ENCODE measurements at places on chromosomes 16 and 17.
A peak's percentile ranks its signal among the peaks of the same experiment; 100 is the strongest.

DNA sequence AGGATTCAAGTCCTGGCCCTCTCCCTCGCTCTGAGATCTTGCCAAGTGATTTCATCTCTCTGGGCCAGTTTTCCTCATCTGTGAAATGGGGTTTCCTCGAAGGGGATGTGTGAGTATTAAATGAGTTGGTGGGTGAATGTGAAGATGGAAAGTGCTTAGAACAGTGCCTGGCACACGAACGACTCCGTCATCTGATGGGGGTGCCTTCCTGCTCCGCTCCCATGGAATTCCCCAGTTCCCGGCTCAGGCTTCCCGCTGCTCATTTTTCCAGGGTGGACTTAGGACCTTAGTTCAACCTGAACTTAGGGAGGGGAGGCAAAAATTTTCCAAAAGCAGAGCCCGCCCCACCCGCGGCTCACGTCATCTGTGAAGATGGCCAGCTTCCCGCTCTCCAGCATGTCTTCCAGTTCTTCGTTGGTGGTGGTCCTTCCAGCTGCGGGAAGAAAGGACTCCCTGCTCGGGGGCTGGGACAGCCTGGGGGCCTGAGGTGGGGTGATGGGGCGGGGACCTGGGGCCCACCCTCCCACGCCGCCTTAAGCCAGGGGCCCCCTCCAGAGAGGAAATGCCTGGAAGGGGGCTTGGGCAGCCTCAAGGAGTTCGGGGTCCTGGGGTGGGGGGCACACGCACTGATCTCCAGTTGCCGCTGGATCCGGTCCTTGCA lies 11.4 kb downstream of the HSD3B7 start:
- DNase-seq = no peak

GRCh38 chr17:7589204-7589868 lies 558 bp downstream of the SOX15 start:
- peak; percentile 44 for DNase-seq

GRCh38 chr17:44308320-44308818 lies at the start of gene RUNDC3A:
Gene RUNDC3A, plus strand, starts transcription at chr17:44308601. Its CDS starts 232 bp downstream, at chr17:44308833.
- DNase-seq = peak; percentile 79

DNA sequence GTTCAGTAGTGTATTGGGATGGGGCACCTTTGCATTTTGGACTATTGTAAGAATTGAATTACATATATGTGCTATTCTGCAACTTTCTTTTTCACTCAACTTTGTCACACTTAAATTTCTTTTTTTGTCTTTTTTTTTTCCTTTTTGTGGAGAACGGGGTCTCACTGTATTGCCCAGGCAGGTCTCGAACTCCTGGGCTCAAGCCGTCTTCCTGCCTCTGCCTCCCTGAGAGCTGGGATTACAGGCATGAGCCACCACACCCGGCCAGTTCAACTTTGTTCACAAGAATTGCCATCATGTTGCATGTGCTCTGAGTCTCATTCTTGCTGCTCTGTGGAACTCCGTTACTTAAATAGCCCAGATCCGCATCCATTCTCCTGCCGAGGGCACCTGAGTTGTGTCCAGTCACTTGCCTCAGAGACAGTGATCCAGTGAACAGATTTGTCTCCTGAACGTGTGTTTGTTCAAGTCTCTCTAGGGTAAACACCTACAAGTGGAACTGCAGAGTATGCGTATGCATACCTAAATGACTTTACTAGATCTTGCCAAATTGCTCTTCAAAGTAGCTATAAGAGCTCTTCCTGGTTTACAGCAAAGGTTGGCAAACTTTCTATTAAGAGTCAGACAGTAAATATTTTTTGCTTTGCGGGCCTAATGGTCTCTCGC lies 3.4 kb upstream of the SLC38A10 start:
- DNase-seq = no peak

- DNase-seq = no peak
Observed at GRCh38 chr16:2033057-2033908, 6.6 kb downstream of the NHERF2 start.

DNA sequence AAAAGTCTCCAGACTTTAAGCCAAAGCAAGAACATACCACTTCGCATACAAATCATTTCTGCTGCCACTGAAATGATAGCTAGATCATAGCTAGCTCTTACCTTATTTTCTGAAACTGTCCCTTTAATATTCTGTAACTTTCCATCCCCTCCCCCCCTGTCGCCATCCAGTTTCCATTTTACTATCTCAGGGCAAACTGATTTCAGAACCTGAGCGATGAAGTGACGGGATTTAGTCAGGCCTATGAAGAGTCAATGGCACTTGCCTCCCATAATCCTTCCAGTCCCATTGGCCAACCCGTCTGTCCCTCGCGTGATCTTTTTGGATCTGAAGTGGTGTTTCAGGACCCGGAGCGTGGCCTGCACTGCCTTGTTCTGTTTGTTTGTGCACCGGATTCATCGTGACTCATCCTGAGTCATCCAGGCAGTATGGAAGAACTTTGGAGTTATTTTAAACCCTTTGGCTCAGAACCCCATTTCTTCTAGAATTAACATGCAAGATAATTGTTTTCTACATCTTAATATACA lies 199.8 kb upstream of the CHMP6 start:
- no peak for DNase-seq

GRCh38 chr17:260031-260791 lies 78.8 kb upstream of the DOC2B start:
- no peak for DNase-seq

- no peak for DNase-seq
Observed at GRCh38 chr16:70808371-70808770, 7.4 kb upstream of the VAC14 start.

DNA sequence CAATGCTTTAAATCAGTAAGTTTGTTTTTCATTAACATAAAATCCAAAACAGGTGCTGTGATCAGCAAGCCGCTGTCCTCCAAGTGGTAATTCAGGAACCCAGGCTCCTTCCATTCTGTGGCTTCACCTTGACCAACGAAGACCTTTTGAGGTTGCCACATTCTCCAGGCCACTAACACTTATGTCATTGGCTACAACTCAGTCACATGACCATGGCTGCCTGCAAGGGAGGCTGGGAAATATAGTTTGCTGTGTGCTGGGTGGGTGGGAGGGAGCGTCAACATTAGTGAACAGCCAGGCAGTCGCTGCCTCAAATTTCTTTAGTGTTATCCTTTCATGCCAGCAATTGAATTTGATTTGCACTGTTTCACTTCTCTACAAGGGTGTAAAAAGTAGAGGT lies 549.2 kb downstream of the MAF start:
- DNase-seq = no peak
